ENCODE measurements at places on chromosomes 2 and 18.

GRCh38 chr2:147374423-147374811 lies 470.4 kb upstream of the ACVR2A start:
- DNase-seq: no peak

- DNase-seq: no peak
Measured at GRCh38 chr18:12858991-12859390, 25.0 kb downstream of the PTPN2 start.

- no peak for DNase-seq
Measured at GRCh38 chr2:222683805-222684204, 12.3 kb downstream of the MOGAT1 start.

GRCh38 chr2:46645681-46646162 lies 166.4 kb downstream of the TMEM247 start:
- no peak for DNase-seq

GRCh38 chr18:44955825-44956224 lies 275.1 kb downstream of the SETBP1 start:
- DNase-seq: no peak

GRCh38 chr2:240974771-240975572 lies 23.4 kb upstream of the SNED1 start:
- DNase-seq: no peak

GRCh38 chr2:6068429-6068828 lies 376.2 kb downstream of the SOX11 start:
- no peak for DNase-seq

- DNase-seq: no peak
Measured at GRCh38 chr2:18611184-18611583, 21.8 kb upstream of the NT5C1B start.

DNA sequence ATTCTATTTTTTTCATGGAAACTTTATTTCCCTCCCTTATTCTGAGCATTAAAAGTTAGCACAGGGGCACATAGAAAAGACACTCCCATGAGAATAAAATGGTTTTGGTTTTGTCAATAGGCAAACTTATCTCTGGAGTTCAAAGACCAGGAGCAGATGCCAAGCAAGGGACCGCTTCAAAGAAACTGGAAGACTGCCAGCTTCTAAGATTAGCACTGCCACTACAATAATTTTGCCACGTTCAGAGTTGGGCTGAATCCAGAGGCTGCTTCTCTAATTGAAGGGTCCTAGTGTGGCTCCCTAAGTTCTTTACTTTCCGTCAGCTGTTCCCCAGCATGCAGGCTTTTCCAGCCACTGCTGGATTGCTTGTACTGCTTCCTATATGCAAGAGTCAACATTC lies 681.0 kb upstream of the GCFC2 start:
- DNase-seq: no peak

GRCh38 chr2:113755035-113755834 lies 1.2 kb downstream of the SLC35F5 start:
- no peak for DNase-seq

DNA sequence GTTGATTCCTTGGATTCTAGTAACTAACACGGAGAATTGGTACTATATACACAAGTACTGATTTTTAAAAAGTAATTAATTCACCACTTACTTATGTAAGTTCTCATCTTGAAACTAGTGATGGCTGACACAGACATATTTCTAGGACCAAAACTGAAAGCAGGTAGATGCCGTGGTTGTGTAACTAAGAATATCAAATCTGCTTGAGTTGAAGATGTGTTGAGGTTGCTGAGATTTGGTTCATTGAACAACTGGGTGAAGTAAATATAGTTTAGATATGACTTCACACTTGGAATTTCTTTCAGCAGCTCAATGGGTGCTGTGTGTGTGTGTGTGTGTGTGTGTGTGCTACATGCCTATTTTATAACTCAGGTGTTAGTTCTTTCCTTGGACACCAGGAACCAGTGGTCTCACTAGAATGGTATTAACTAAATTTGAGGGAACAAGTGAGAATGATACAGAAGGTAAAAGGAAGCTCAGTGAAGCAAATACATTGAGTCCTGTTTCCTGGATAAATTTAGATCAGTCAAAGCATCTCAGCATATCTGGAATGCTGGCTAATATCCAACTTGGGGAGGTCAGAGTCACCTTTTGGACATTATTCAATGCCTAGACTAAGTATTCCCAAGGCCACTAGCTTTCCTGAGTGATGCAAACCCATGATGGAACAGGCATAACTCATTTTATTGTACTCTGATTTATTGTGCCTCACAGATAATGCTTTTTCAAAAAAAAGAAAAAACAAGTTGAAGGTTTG lies 110.7 kb upstream of the ZEB2 start:
- no peak for DNase-seq

- no peak for DNase-seq
Measured at GRCh38 chr2:70002241-70002899, 40.9 kb upstream of the ASPRV1 start.

- no peak for DNase-seq
Measured at GRCh38 chr2:1621501-1621900, 122.8 kb downstream of the PXDN start.

- DNase-seq: no peak
Measured at GRCh38 chr2:151774506-151774905, 40.2 kb upstream of the NEB start.

DNA sequence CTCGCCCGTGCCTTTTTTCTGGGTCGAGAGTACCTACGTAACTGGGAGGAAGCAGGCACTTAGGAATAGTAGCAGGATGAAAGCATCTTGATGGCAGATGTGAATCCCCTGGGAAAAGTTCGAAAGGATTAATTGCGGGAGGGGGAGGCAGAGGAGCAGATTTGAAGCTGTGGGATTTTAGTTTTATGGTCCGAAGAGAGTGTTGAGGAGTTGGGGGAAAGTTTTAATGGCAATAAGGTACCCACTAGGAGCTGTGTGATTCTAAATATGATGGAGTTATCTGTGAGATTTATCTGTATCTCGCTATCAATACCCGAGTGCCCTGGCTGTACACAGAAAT lies 1.1 kb downstream of the AGFG1 start:
- DNase-seq: no peak

- DNase-seq: no peak
Measured at GRCh38 chr2:118380915-118381653, 292.8 kb downstream of the INSIG2 start.

GRCh38 chr2:45220227-45220626 lies 211.0 kb upstream of the SIX2 start:
- no peak for DNase-seq

DNA sequence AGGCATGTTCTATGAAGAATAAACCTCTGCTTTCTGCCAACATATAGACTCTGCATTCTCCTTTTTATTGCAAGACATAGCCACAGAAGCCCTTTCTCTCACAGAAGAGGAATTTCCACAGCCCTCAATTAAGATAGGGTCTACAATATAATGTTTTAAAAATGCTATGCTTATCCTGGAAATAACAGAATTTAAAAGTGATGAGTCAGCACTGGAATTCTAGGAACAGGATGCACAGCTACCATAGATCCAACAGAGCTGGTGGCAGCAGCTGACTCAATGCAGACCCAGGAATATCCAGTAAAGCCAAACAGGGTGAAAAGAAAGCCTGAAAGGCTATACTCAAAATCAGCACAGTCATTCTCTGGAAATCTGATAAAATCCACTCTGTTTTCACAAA lies 866.9 kb downstream of the TRIB2 start:
- DNase-seq: no peak
